ENCODE measurements at places on chromosomes 3 and 15. TPM values are rescaled to one million over a fixed set of nuclear protein-coding genes. Genes with fewer than 3 reads are reported as not detected.

Gene ALS2CL
- total RNA-seq, result 0.99 TPM

Gene CCR9
- not detected for total RNA-seq

Gene PIF1
- 20.9 TPM for total RNA-seq

DNA sequence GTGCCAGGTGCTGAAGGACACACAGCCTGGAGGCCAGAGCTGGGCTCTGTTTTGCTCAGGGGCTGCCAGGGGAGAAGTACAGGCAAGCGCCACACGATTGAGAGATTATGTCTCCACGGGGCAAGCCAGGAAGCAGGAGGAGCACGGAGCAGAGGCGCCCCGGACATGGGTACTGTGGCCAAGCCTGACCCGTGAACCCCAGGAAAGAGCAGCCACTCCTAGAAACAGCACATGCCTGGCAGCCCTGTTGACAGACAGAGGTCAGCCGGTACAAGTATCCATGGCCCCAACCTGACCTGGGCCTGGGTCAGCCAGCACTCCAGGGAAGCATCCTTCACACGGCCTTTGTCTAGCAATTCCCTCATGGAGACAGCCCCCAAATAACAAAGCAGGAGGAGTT is 89.4 kb downstream of the ADAMTS17 start:
- no peak for DNase-seq

Gene TRAIP
- total RNA-seq, result 27.1 TPM

Gene CPLX3
- total RNA-seq, result 0.09 TPM

Gene SNURF
- 10.5 TPM for total RNA-seq
